ENCODE measurements at places on chromosomes 5 and 9.

DNA sequence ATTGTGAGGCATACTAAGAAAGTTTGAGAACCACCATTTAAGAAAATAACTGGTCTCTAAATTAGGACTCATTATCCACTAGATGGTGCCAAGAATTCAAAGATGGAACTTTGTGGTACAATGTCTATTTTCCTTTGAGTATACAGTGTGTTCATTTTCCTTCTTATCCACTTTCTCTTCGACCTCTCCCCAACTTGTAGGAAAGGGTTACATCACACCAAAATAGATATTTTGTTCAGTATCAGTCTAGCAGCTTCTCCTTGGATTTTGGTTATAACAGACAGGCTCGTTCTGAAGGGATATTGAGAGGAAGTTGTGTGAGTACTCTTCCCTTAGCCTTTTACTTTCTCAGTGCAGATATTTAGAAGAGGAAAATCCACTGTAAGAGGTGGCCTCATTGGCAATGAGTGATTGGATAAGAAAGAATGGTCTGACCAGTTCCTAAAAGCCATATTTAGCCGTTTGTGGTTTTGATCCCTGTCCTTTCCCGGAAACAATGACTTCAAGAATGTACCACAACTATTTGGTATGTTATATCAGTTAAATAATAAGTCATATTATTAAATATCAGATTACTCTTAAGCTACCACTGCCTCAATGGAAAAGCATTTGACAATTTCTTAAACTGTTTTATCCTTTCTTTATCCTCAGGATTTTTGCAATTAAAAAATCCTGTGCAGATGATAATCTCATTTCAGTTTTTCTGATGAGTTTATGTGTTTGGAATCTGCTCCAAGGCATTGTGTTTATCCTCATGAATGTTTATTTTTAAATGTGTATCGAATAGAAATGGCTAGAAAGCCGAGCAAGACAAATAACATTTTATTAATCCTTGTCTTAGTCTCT is 69.0 kb upstream of the GRAMD2B start:
- DNase-seq = no peak

DNA sequence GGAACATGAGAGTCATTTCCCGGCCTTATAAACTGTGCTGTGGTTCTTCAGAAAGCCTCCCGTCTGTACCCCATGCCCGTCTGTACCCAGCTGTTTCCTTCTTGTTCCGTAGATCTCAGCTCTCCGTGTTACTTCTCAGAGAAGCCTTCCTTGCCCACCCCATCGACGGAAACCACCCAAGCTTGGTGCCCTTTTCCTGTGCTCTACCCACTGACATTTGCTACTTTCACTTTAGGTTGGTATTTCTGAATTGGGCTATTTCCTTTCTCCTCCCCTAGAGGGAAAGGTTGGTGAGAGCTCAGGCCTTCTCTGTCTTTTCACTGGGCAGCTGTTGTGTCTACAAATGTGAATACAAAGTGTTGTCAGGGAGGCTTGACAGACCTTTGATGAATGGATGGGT is 764.5 kb upstream of the ADAMTS16 start:
- no peak for DNase-seq

- no peak for DNase-seq
These were observed 68.9 kb upstream of the GOLM1 start for GRCh38 chr9:86168256-86168655.

GRCh38 chr5:55232271-55232984 is 980 bp downstream of the CCNO start:
- DNase-seq = no peak

DNA sequence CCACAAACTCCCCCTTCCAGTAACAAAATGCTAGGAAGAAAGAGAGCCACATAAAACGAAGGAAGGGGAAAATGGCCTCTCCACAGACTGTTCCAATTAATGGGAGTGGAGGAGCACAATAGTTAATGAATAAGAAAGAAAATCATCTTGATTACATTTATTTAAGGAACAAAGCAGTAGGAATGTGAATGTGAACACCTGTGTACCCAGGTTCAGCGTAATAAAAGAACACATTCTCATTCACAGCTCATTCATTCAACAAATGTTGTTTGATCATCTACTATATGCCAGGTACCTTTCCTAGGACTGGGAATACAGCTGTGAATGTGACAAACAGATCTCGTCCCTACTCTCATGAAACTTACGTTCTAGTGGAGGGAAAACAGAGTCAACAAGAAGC is 35.7 kb downstream of the SIL1 start:
- DNase-seq = no peak

GRCh38 chr9:20524776-20525175 is 97.5 kb downstream of the MLLT3 start:
- DNase-seq = peak; percentile 38

GRCh38 chr5:151087486-151087885 is 6.7 kb upstream of the TNIP1 start:
- DNase-seq = no peak

GRCh38 chr5:6737043-6737941 is 24.1 kb downstream of the TENT4A start:
- no peak for DNase-seq

- DNase-seq = no peak
These were observed 26.7 kb downstream of the LNPEP start for GRCh38 chr5:96962540-96962991.

DNA sequence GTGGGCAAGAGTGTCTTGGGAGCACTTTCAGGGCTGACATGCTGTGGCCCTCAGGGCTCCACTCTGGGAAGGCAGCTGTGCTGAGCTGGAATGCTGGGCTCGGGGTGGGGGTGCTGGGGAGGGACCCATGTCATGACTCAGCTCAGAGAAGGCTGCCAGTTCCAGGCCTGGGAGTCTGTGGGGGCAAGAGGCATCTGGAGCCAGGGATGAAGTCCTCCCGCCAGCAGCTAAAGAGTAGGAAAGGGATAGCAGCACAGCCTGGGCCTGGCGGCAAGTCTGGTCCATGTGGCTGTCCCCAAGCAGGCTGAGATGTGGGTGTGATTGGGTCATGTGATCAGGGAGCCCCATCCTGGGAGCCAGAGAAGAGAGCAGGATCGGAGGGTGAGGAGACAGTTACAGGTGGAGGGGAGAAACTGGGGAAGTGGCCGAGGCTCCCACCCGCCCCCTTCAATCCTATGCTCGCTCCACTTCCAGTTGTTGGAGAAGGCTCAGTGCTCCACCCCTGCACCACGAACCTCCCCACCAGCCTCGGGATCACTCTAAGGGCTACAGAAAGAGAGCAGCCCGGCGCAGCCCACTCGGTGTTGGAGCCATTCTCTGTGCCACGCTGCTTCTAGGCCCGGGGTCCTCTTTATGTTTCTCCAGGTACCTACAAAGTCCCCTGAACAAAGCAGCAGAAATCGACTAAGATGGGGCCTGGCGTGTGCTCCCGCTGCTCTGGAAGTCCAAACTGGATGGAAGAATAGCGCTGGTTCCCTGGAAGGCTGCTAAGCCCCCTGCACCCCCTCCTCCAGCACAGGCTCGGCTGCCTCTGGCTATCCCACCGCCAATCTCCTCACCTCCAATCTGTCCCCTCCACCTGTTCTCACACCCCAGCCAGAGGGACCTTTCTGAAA is 12.0 kb downstream of the PDGFRB start:
- no peak for DNase-seq

DNA sequence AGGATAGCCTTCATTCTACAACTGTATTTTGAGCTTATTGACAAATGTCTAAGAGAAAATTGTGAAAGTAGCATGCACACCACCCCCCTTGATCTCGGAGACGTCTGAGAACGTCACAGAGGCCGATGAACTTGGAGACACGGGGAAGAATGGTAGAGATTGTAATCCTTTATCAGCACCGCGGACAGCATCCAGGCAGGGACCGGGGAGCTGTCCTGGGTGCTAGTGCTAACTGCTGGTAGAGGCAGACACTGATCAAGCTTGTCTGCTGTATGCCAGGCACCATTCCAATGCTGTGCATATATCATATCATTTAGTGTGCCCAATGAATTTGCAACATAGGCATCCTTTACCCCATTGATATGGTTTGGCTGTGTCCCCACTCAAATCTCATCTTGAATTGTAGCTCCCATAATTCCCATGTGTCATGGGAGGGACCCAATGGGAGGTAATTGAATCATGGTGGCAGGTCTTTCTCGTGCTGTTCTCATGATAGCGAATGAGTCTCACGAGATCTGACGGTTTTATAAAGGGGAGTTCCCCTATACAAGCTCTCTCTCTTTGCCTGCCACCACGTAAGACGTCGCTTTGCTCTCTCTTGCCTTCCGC is 98.8 kb downstream of the LHX2 start:
- no peak for DNase-seq

DNA sequence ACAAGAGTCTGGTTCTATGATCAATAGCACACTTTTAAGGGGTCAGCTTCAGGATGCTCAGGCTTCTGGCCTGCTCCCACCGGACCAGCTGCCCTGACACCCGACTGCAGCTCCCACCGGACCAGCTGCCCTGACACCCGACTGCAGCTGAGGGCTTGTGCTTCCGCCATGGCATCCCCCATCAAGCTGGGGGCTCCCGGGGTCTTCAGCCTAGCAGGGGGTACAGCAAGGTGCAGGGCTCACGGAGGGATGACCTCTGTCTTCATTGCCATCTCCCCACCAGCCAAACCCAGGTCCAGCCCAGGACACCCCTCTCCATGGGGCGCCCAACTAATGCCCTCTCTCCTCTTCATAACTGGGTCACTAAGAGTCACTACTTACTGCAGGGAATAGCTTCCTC is 1.9 kb downstream of the FLT4 start:
- DNase-seq = no peak

GRCh38 chr5:14445013-14445412 is 136.6 kb upstream of the OTULINL start:
- no peak for DNase-seq

DNA sequence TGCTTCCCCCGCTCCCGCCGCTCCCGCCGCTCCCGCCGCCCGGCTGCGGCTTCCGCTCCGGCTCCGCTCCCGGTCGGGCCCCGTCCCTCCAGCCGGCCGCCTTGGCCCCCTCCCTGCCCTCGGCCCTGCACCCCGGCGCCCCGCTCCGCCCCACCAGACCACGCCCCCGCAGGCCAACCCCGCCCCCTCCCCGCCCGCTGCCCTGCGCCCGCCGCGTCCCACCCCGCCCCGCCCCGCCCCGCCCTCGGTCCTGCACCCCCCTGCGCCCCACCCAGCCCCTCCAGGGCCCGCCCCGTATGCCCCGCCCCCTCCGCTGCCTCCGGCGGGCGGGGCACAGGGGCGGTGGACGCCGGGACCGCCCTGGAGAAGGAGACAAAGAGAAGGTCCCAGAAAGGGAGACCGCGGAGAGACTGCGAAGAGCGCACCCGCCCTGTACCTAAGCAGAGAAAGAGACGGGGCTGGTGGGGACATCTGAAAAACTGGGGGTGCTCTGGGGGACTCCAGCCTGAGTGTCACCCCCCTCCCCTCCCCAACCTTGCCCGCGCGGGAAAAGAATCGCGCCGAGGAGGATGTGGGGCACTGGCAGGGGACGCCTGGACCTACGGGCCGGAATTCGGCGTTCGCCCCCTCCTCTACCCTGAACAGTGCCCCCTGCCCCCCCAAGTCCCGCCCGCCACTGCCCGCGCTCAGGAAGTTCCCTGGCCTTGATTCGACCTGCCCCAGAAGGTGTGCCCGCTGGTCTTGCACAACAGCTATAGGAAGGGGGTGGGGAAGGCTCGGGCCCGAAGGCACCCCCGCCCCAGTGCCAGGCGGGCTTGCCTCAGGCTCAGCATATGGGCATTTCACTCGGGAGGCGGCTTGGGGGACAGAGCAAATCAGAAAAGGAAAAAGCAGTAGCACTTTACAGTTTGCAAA is 42.8 kb upstream of the STXBP1 start:
- no peak for DNase-seq

DNA sequence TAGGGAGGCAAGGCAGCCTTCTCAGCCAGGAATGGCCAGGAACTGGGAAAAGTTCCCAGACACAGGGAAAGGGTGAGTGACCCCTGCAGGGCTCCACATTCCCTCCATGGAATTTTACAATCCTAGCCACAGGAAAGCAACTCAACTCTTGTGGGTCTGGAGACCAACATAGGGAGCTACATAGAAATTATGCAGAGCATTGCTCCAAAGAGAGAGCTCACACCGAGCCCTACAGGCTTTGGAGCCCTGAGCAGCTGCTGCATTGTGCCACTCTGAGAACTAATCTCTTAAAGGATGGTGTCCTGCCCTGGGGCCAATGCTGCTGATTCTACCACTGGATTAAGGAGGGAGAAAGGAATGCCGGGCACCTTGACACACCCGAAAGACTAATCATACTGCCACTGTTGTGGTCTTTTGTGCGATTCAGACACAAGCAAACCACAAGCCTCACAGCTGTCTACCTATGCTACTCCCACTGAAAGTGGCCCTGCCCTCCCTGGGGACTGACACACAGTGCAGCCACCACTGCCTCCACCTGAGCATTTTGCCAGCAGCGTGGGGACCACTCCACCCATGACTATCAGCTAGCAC is 1089.8 kb upstream of the NUDT12 start:
- DNase-seq = no peak

DNA sequence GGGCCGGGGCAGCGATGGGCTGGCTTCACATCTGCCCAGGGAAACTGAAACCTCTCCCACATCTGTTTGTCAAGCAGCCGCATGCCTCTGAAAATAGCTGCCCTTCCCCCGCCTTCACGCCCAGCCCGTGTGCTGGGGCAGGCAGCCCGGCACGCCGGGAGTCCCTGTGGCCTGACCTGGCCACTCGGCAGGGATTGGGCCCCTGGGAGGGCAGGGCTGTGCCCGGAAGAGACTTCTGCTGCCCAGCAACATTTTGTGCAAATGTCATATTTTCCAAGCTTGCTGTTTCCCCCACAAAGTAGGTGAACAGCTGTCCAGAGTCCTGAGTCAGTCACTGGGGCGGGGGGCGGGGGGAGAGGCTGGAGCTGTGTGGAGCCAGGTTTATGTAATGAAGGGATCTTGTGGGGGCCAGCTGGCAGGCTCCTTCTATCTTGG is 8.2 kb downstream of the COL27A1 start:
- DNase-seq = no peak

GRCh38 chr9:81370650-81371049 is 318.7 kb downstream of the TLE1 start:
- no peak for DNase-seq

- DNase-seq = no peak
These were observed 69.4 kb upstream of the CTSL start for GRCh38 chr9:87656485-87656884.

- no peak for DNase-seq
These were observed 196.6 kb upstream of the IER5L start for GRCh38 chr9:129374651-129375050.

GRCh38 chr9:4540425-4540824 is 50.2 kb downstream of the SLC1A1 start:
- DNase-seq = no peak

GRCh38 chr9:121703014-121703734 is 51.7 kb downstream of the DAB2IP start:
- no peak for DNase-seq

- DNase-seq = no peak
These were observed 9.1 kb upstream of the AK3 start for GRCh38 chr9:4750023-4750673.

DNA sequence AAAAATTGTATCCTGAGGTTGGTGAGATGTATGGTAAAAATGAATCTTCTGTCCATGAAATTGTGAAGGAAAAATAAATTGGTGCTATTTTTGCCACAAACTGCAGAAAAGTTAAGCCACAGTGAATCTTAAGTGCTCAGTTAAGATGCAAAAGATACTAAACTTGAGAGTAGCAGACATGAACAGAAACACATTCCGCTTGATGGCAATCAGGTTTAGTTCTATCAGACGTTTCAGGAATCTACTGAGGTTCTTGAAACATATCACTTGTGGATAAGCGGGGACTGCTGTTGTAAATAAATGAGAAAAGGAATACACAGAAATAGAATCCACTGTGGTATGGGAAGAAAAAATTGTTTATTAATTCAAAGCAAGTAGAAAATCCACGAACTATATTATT is 311.2 kb upstream of the PRR16 start:
- no peak for DNase-seq

All from iPS DF 19.7 (cell line).